ENCODE measurements at places on chromosomes 2 and 18.

GRCh38 chr2:23124214-23124750 lies 260.7 kb upstream of the KLHL29 start:
- DNase-seq = no peak

GRCh38 chr18:48335829-48336228 lies 73.4 kb downstream of the ZBTB7C start:
- DNase-seq = no peak

DNA sequence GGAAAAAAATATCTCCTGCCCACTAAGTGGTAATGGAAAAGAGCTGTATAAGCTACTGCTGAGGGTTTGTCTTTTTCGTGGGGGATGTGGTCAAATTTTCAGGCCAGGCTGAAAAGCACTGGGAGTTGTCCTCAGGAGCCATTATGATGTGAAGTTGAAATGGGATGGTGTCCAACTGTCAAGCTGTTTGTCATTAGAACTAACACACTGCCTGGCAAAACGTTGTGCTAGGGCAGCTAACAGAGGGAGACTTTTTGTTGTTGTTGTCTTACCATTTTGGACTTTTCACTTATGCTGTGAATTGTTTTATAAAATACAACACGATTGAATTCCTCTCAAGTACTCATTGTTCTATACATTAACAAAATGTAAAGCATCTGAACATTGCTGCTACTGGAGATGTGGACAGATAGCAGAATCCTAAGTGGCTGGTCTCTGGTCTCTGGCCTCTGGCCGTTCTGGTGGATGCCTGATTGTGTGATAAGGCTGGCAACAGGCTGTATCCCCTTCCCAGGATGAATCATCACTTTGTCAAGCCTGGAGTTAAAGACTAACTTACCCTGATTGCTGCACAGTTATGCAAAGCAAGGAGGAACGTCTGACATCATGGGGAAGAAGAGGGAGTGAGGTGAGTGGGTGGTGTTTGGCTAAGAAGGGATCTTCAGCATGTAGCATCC lies 2.3 kb downstream of the MYO1B start:
- DNase-seq = no peak

DNA sequence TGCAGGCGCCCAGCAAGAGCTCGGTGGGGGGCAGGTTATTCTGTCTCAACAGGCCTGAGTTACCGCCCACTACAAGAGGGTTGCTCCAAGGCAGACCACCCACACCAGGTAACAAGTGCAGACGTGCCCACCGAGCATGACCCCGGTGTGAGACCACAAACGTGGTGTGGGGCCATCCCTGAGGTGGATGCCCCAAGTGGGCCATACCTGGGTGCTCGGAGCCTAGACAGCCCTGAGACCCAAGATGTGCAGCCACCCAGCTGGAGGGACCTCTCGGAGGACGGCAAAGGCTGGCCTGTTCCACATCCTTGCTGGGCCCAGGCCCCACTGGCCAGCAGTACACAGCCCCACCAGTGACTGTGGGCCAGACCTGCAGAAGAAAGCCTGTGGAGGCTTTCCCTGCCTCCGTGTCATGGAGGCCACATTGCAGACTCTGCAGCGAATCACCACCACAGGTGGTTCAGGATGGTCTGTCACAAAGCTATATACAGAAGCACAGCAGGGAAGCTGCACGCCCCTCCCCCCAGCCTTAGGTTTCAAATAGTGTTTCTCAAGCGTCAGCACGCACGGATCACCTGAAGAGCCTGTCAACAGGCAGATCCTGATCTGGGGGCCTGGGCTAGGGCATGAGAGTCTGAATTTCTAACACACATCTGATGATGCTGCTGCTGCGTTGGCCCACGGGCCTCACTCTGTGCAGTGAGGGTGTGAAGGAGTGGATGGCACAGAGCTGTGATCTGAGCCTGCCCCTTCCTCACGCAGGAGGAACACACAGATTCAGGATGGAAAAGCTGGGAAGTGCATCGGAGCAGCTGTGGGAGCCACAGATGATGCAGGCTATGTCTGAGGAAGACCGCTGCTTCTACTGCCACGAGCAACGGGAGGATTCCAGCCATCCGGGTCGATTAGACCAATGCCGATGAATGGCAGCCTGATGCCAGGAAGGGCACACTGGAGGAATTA lies 96.8 kb downstream of the UXS1 start:
- peak; percentile 74 for DNase-seq

DNA sequence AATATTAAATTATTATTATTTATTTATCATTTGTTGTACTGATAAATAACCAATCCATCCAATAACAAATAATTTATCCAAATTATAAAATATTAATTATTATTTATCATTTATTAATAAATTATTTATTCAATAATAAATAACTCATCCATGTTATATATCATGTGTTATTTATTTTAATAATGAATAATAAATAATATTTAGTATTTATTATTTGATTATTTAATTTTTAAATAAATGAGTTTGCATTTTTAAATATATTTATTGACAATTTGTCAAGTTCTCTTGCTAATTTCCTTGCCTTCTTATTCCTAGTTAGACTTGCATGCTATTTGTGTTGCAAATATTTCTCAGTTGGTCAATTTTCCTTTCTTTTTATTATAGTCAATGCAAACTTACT lies 995.4 kb downstream of the TSN start:
- no peak for DNase-seq

GRCh38 chr2:182359027-182359989 lies 67.5 kb downstream of the PDE1A start:
- DNase-seq = no peak

DNA sequence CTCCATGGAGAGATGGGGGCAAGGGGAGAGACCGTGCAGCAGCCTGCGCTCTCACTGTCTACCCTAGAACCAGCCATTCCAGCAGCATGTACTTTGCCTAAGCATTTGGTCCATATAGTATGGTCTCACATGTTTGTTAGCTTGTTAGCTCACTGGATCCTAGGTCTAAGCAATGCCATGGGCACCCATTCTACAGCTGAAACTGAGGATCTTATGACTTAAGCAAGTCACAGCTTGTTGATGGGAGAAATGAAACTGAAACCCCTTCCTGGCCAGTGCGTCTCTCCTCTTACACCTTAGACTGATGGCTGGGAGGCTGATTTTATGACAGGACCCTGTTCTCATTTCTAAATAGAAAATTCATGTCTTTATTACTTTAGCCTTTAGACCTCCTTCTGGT lies 90.1 kb downstream of the EPAS1 start:
- DNase-seq = no peak

DNA sequence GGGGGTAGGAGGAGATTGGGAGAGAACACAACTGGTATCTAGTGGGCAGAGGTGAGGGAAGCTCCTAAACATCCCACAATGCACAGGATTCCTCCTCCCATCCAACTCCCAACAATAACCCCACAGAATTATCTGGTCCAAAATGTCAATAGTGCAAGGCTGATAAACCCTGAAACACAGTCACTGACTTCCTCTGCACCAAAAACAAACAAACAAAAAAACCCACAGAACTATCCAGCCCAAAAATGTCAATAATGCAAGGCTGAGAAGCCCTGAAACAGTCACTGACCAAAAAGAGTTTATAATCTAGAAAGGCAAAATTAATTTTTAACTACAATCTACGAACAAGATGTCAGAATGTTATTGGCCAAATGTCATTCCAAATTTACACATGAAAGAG lies 9.8 kb downstream of the TMX3 start:
- DNase-seq = no peak

DNA sequence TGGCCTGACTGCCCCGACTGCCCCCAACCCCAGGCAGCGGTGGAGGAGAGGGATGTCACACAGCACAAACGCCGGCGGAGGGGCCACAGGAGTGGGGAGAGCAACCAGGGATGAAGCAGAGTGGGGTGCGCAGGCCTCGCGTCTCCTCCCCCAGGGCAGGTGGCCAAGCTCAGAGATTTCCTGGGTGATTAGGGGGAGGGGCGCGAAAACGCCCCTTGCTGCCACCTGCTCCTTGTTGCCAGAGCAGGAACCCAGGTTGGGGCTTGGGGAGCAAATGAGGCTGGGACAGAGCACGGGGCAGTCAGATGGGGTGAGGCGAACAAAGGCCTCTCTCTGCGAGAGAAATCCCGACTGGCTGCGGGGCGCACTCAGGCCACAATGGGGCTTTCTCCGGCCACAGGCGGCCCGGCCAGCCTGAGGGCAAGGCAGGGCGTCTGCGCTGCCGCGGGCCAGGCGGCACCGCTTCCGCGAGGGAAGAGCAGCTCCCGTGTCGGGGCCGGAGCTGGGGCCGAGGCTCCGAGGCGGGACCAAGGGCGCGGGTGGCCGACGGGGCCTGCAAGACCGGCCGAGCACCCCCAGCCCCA lies 11.5 kb downstream of the TEX44 start:
- DNase-seq = no peak

- DNase-seq = no peak
These were observed 18.1 kb downstream of the CCDC141 start for GRCh38 chr2:179031731-179032408.

- DNase-seq = no peak
These were observed 18.4 kb downstream of the GPR55 start for GRCh38 chr2:230906471-230907230.

DNA sequence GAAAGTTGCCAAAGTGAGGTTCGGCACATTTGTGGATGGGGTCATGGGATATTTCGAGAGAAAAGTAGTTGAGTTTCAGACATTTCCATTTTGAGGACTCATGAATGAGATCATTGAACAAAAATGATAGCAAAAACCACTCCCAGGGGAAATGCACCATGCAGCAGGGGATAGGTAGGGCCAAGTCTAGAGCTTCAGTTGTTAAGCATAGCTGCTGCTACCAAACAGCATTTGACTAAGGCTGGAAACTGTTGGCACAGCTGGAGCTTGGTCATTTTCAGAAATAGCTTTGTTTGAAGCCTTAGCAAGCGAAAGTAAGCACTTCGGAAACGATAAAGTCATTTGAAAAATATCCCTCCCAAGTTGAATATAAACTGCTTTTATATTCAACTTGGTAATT lies 431.8 kb downstream of the SOCS6 start:
- no peak for DNase-seq

DNA sequence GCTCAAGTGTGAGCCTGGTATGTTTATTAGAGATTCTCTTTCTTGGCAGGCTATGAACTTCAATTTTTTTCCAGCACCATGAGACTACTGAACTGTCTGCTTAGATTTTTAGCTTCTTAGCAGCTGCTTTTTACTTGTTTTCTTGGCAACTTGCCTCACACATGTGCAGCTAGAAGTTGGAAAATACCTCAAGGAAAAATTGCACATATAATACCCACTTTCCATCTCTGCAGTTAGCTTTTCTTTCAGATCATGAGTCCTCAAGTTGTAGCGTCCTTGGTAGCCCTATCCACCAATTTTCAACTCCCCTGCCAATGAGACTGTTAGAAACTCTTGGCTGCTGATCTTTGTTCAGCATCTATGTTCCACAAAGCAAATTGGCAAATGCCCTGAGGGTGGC lies 302.1 kb downstream of the HRH4 start:
- DNase-seq = no peak

DNA sequence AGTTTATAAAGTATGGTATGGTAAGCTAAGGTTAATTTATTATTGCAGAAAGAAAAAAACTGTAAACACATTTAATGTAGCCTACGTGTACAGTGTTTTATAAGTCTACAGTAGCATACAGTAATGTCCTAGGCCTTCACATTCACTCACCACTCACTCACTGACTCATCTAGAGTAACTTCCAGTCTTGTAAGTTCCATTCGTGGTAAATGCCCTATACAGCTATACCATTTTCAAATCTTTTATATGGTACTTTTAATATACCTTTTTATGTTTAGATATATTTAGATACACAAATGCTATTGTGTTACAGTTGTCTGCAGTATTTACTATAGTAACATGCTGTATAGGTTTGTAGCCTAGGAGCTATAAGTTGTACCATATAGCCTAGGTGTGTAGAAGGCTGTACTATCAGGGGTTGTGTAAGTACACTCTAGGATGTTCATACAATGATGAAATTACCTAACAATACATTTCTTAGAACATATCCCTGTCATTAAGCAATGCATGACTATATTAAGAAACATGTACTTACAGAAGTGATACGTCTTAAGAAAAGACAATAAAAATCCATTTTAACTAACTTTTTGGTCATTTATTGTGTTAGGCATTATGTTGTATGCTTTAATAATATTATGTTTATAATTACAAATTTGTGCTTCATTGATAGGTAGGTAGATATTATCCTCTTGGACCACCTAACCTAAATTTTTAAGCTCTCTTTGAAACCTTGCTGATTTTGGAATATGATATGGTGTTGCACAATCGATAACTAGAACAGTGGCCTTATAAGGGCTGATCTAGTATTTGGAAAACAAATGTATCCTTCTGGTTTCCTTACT lies 51.9 kb downstream of the VRK2 start:
- no peak for DNase-seq

DNA sequence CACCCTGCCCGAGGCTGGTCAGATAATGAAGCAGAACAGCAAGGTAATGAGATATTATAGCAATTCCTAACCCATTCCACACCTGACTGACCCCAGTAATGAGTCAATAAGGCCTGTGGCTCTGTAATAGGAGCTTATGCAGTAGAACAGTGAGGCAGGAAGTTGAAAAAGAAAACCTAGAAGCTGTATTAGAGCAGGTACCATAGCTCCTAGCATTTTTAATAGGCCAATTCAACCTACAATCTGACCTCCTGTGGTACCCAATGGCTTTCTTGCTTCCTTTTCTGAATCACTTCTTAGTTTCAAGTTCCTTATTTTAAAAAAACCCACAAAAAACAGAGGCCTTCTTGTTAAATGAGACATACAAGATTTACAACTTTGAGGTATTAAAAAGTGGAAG lies 43.6 kb upstream of the MAP2 start:
- DNase-seq = no peak

GRCh38 chr2:126786765-126787164 lies 111.9 kb upstream of the TEX51 start:
- DNase-seq = no peak

GRCh38 chr2:179560257-179560735 lies 295.7 kb upstream of the SESTD1 start:
- DNase-seq = no peak

DNA sequence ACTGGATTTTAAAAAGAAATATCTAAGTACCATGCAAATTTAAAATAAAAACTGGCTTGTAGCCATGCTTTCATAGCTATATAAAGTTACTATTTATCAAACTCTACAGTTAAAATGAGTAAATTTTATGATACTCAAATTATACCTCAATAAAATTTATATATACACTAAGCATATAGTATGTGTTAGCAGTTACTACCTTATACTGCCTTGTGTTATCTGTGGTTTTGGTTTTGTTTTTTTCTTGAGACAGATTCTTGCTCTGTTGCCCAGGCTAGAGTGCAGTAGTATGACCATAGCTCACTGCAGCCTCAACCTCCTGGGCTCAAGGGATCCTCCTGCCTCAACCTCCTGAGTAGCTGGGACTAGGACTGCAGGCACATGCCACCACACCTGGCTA lies 342.1 kb downstream of the KIAA1328 start:
- DNase-seq = no peak

GRCh38 chr2:120546048-120546864 lies 189.4 kb upstream of the GLI2 start:
- DNase-seq = no peak

DNA sequence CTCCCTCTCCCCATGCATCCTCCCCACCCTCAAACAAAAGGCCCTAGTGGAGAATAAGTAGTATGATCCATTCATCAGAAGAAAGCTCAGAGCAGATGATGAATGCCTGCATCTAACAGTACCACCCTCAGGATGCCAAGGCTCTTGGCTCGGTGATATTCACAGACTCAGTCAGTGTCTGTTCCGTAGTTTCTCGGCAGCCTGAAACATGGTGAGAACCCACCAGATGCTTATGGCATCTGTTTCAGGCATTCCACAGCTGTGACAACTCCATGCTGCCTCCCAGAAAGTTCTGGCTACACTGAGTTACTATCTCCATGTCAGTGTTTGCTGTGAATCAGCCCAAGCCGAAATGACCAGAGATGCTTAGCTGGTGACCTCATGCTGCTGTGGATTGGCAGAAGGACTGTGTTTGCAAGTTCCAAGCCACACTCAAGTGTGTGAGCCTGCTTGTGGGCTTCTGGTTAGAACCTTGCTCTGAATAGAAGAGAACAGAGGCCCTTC lies 83.9 kb downstream of the WDSUB1 start:
- no peak for DNase-seq
